ENCODE measurements at places on chromosomes 12 and 14. TPM values are rescaled to one million over a fixed set of nuclear protein-coding genes. Genes with fewer than 3 reads are reported as not detected.

- no peak for DNase-seq
Observed at GRCh38 chr12:58601529-58601928, 318.8 kb downstream of the LRIG3 start.

- no peak for DNase-seq
Observed at GRCh38 chr12:54612225-54612750, 22.4 kb downstream of the LACRT start.

- no peak for DNase-seq
Observed at GRCh38 chr12:88383405-88383804, 196.9 kb downstream of the KITLG start.

The IFT43 gene
- 39.9 TPM for total RNA-seq

DNA sequence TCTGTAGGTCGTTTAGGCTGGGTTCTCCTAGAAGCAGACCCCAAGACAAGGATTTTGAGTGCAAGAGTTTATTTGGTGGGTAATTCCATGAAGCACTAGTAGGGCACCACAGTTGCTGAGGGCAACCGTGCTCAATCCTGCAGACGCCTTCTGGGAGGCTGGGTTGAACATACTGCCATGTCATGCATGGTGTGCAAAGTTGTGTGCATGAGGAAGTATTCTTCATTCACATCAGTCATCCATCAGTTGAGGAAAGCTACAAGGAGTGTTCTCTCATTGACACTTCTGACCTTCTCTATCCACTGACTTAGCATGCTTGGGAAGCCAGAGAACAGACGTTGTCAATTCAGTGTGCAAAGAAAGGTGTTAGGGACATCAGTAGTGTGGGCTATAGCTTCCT lies 179.2 kb downstream of the PTPN11 start:
- DNase-seq: no peak

- no peak for DNase-seq
Observed at GRCh38 chr12:3186546-3187215, 109.5 kb downstream of the TSPAN9 start.

The KIF26A gene
- total RNA-seq: 6.1 TPM

DNA sequence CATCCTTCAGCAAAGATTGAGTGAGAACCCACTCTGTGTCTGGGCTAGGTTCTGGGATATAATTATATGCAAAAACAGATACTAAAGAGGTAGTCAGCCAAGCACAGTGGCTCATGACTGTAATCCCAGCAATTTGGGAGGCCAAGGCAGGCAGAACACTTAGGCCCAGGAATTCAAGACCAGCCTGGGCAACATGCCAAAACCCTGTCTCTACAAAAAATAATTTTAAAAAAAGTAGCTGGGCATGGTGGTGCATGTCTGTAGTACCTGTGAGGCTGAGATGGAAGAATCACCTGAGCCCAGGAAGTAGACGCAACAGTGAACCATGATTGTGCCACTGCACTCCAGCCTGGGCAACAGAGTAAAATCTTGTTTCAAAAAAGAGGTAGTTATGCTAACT lies 237.5 kb upstream of the HMGA2 start:
- DNase-seq: no peak

DNA sequence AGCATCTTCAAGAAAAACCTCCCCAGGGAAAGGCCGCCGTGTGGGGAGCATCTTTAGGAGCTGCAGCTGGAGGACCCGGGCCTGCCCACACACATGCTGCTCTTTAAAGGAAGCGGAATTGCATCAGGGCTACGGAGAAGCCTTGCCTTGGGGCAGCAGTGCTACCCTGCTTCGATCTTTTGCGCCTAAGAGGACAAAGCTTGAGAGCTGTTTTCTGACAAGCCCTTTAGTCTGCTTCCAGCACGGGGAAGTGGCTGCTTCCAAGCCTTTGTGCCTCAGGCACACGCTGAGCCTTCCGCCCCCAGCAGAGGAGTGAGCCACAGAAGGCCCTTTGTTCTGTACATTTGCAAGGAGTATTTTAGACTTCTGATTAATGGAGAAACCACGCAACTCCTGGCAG lies 31.5 kb downstream of the COA8 start:
- DNase-seq: no peak

DNA sequence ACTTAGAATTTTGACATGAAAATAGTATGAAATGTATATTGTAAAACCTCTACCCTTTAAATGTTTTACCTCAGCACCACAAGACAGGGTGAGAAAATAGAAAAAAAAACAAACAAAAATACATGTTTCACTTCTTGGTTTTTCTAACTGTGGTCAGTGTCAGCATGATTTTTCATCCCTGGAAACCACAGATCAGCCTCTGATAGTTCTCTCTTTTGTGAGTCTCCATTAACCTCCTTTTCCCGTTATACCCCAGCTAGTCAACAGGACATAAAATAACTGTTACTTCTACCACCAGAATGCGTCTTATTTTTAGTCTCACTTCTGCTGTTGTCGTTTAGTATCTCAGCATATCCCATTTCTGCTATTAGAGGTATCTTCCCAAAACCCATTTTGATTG lies 48.3 kb upstream of the KCNMB4 start:
- no peak for DNase-seq

- no peak for DNase-seq
Observed at GRCh38 chr12:51382173-51382572, 9.0 kb downstream of the GALNT6 start.

DNA sequence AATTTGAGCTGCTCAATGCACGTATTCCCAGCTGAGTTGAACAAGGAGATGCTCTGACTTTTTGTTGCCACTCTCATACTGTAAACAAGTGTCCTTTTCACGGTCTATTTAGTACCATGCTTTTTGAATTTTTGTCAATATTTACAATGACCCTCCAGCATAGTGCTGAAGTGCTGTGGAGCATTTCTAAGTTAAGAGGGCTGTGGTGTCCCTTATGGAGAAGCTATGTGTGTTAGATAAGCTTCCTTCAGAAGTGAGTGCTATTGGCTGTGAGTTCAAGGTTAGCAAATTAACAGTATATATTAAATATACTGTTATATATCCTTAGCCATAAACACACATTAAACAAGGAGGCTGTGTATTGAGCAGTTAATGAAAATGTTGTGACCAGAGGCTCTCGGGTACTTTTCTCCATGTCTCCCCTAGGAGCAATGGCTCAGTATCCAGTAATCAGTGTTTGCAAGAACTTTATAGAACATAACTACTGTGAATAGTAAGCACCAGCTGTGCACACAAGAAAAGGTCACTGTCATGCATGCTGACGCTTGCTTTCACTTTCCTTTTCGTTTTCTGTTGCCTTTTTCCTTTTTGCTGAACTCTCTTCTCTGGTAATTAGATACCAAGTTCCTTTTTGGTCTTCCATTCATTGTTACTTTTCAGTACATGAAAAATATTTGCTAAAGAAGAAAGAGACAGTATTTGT lies 187.2 kb upstream of the NEDD1 start:
- DNase-seq: no peak

The MIS18BP1 gene
- 26.1 TPM for total RNA-seq

GRCh38 chr14:75519394-75519793 lies 2.9 kb upstream of the BATF start:
- DNase-seq: no peak

The TOMM20L gene
- not detected for total RNA-seq

DNA sequence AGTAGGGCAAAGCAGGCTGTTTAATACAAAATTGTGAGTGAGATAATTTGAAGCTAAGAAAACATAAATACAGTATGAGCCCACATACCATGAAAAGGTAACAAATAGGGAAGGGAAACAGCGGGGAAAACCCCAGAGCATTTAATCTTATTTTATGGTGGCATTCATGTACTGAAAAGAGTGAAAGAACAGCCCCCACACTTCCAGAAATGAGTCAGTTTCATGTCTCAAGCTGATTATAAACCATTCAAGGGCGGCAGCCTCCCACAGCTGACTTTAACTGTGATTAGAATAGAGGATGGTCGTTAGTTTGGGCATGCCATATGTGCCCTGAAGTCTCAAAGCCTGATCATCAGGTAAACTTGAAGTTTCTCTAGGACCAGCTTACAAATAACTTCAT lies 64.5 kb downstream of the FOXG1 start:
- DNase-seq: no peak

GRCh38 chr12:114361545-114361944 lies 44.4 kb downstream of the TBX5 start:
- DNase-seq: no peak

Measured in ureter (tissue), 1 donor.